Hippocampal formation (tissue), 2 donors: ENCODE measurements at places on chromosomes 16 and 17.

DNA sequence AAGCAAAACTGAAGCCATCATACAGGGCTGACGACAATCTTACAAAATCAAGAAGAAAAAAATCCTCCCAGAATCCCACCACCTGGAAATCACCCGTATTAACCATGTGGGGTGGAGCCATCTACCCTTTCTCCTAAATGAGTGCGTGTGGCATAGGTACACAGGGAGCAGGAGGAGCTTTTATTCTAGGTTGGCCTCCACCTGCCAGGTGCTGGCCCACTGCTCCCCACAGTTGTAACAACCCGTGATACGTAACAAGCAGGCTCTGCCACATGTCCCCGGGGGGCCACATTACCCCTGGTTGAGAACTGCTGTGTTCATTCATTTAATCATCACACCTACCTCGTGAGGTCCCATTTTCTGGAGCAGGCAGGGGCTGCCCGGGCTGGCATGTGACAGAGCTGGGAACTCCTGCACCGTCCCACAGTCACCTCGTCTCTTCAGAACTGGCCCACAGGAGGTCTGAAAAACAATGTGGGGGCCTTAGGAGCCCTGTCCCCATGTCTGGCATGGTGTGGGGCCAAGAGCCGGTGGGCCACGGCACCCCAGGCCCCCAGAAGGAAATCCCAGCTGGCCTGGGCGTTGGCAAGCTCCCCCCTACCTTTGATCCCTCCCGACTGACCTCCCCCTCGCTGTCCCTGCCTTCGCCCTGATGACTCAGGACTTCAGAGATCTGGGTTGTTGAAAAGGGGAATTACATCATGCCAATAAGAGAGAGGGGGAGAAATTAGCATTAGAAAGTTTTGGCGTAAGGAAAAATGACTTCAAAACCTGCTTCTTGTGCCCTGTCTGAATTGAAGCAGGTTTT is 12.9 kb downstream of the CMIP start:
- DNase-seq: no peak

DNA sequence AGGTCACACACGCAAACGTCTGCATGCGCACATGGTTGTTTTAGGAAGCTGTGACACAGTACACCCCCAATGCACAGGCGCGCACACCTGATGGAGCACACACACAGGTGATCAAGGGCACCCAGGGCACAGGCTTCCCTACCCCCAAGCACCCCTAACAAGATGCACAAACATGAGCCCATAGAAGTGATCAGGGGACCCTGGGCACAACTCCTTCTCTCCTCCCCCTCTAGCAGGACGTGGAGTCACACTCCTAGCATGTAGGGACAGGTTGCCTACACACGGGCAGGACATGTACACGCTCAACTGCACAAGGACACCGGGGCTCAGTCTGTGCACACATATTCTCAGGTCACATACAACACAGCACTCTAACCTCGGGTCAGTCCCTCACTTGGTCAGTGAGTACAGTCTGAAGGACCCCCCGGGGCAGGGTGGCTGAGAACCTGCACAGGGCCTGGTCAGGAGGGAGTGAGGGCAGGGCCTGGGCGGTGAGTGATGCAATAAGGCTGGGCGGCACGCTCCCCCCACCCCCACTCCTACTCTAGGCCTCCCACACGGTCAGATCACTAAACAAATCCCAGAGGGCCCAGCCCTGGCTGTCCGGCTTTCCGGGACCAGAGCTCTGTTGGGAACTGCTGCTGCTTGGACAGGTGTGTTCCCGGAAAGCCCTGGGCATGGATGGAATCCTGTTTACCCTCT is 751 bp upstream of the DOC2B start:
- DNase-seq: no peak

DNA sequence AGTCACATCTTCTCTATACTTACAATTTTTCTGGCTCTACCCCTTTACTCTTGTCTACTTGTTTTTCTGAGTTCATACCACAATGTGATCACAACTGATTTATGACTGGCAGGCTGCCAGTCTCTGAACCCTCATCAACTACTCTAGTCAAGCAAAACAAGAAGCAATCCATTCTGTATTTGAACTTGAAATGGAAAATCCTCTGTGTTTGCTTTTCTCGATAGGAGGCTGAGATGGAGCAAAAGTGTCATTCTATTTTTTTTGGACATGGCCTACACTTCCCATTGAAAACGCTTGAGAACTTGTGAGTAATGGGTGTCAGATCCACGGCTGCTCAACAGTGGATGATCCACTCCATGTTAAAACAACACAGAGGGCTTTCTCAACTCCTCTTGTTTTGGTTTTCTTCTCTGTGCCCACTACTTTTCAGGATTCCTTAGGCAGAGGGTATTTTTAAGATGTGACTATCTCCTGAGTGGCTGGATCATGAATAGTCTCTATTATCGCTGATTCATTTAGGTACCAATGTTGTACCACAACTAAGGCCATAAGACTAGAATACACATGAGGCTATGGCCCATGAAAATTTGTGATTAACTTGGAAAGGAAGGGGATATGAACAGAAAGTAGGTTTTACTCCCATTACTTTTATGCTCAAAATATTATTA is 11.7 kb downstream of the TMEM100 start:
- DNase-seq: no peak

GRCh38 chr17:66541461-66542128 is 239.2 kb downstream of the PRKCA start:
- DNase-seq: no peak

GRCh38 chr17:38667099-38667786 is 7.5 kb downstream of the EPOP start:
- DNase-seq: peak; percentile 58

DNA sequence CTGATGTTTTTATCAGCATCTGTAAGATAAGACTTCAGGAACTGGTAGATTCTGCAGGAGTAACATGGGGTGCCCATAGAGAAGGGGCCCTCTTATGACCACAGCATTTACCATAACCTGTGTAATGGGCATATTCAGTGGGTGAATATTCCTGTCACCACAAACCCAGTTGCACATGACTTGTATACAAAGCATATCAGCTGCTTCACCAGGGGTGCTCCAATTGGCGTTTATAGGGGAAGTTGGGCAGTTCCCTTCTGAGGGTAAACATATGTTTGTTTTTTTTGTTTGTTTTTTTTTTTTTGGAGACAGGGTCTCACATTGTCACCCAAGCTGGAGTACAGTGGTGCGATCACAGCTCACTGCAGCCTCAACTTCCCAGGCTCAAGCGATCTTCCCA is 11.5 kb upstream of the ZG16 start:
- DNase-seq: no peak

DNA sequence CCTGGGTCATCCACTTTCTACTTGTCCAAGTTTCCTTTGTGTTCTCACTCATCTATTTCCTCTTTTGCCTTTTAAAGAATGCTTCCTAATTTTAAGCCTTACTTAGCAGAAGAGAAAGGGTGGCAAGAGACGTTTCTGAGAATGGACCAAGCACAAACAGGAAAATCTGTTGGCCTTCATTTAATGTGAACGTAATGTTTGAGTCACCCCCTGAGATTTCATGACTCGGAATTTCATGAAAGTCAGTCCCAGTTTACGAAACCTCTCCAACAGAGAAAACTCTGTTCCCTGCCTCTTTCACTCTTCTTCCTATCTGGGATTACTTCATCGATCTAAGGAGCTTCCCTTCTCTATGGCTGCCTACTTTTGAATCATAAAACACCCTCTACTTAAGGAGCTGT is at the start of gene CD300E:
CD300E (minus strand) TSS at position 46 of the 401 bp plus-strand sequence. CDS start 117 bp downstream, outside the sequence.
- DNase-seq: no peak

GRCh38 chr16:82728901-82729300 is 102.1 kb downstream of the CDH13 start:
- no peak for DNase-seq

- DNase-seq: no peak
These were observed 310.0 kb downstream of the SOX9 start for GRCh38 chr17:72430611-72431432.

DNA sequence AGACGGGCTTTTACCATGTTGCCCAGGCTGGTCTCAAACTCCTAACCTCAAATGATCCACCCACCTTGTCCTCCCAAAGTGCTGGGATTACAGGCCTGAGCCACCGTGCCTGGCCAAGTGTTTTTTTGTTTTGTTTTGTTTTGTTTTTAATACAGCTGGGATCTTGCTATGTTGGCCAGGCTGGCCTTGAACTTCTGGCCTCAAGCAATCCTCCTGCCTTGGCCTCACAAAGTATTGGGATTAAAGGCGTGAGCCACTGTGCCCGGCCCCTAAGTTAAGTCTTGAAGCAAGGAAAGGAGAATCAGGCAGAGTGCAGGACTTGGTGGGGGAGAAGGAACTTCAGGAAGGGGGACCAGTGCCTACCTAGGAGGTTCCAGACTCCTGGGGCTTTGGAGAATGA is 51.7 kb upstream of the NOL11 start:
- no peak for DNase-seq

DNA sequence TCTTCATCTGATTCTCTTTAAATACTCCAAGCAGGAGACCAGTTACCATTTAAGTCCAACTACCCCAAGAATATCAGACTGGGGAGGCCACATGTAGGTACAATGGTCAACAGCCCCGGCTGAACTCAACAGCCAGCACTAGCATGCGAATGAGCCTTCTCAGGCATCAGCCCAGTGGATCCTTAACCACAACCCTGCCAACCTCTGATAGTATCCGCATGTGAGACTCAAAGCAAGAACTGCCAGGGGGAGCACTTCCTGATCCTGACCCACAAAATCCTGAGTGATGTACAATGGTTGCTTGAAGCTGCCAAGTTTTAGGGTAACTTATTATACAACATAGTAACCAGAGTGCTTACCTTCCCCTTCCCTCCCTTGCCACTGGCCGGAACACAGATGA is 4.0 kb downstream of the PYY start:
- DNase-seq: no peak

GRCh38 chr17:35373984-35374765 is 754 bp upstream of the SLFN11 start:
- DNase-seq: peak; percentile 8

DNA sequence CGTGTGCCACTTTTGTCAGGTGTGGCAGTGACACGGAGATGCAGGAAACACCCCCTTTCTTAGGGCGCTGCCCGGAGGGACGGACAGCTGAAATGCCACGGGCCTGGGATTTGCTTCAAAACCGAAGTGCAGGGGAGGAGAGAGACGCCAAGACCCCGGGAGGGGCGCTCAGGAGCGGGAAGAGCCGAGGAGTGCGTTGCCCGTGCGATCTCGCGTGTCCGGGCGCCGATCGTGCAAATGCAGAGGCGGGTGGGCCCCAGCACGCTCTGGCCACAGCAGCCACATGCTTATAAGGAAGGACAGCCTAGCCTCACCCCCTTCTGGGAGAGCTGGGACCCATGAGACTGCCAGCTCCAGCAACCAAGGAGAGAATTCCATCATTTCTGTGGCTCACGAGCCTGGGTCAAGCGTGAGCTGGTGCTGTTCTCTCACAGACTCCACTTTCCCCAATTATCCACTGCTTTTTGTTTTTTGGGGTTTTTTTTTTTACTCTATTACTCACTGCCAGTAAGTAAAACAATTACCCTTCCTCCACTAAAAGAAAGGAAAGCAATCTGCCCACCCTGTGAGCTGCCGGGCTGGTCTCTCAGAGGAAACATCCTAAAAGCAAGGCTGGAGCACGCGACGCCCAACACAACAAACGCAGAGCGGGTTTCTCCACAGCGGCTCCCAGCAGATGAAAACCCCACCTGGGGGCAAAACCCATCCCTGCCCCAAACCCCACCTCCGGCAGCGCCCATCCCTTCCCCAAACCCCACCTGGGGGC is 27.2 kb upstream of the C16orf95 start:
- no peak for DNase-seq

- no peak for DNase-seq
These were observed 103.8 kb downstream of the MARF1 start for GRCh38 chr16:15539197-15539596.

DNA sequence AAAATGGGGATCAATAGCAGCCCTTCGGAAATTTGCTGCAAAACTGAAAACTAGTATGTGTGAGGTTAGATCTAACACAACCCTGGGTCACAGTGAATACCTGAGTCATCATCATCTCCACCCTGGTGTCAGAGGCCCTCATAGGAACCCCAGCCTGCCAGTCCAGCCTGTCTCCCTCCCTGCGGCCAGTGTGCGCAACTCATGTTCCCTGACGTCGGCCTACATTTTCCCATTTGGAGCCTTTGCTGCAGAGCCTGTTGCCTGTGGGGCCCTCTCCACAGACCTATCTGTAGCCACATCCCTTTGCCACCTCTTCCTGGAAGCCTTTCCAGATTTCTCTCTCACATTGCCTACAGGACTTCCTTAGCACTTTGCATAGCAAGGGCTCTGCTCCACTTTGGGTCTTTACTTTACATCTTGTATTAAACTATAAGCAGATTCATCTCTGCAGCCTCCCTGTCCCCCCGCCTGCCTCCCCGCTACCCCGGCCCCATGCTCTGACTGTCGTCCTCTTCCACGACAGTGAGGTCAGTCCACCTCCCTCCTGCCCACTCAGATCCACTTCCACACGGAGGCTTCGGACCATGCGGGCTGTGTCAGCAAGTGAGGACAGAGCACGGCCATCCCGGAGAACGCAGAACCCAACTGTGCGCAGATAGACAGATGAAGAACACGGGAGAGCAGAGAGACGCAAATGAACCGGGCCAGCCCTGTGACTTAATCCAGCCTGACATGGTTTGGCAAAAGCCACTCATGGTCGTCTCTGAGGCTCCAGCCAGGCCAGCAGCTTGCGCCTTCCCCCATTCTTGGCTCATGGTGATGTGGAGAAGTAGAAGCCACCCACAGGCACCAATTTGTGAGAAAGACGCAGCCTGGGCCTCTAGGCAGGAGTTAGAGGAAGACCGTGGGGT is 31.0 kb downstream of the NGFR start:
- no peak for DNase-seq

DNA sequence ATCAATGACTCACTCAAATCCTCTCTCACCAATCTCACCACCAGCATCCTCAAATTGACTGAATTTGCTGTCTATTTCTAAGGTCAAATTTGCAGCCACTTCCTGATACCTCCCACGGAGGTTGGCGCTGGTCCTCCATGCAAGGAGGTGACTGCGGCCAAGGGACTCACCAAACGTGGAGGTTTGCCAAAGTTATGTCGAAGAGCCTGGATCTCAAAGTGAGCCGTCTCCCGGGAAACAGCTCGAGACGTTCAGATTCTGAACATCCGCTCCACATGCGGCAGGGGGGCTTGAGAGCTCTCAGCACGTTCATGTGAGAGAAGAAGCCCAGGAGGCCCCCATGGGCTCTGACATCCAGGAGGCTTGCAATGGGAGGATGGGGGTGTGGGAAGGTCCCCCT is 22.6 kb downstream of the LGALS3BP start:
- no peak for DNase-seq

DNA sequence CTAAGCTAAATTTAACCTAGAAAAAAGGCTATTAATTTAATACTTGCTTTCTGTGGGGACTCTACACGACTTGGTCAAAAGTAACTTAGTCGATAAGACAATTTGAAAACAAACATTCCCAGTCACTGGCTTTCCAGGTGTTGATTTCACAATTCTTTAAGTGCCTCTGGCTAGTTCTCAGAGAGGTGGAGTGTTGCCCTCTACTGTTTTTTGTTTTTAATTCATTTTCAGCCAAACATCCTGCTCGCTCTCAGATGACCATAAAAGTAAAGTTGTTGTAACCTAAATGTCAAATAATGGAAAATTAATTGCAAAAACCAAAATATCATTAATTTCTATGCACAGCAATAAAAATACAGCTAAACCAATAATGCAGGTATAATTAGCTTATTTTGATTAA is 107.1 kb downstream of the MYO1D start:
- no peak for DNase-seq
